ENCODE measurements at places on chromosomes 16 and 17.

DNA sequence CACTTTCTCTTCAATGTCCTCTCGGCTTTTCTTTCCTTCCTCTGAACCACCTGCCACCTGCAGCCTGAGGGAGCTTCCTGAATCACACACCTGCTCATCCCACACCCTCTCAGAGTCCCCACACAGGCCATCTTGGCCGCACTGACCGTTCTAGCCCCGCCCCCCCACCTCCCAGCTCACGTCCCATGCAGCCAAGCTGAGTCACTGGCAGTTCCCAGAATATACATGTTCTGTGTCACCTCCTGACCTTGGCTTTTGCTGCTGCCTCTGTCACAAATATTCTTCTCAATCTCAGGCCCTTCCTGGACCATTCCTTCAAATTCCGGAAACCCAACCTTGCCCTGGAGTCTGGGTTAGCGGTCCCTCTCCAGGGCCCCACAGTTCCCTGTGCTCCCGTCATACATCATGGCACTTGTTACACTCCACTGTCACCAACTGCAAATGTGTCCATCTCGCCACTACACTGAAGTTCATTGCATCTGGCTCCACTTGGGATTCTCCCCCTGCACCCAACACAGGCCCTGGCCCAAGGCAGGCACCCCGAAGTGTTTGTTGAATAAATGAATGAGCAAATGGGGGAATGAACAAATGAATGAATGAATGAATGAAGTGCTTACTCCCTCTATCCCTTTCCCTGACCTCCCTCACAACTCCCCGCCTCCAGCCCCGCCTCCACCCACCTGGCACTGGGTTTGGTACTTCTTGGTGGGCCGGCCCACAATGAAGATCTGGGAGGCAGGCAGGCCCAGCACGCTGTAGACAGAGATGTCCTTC is 12.8 kb downstream of the PIMREG start:
- DNase-seq = peak; percentile 78

DNA sequence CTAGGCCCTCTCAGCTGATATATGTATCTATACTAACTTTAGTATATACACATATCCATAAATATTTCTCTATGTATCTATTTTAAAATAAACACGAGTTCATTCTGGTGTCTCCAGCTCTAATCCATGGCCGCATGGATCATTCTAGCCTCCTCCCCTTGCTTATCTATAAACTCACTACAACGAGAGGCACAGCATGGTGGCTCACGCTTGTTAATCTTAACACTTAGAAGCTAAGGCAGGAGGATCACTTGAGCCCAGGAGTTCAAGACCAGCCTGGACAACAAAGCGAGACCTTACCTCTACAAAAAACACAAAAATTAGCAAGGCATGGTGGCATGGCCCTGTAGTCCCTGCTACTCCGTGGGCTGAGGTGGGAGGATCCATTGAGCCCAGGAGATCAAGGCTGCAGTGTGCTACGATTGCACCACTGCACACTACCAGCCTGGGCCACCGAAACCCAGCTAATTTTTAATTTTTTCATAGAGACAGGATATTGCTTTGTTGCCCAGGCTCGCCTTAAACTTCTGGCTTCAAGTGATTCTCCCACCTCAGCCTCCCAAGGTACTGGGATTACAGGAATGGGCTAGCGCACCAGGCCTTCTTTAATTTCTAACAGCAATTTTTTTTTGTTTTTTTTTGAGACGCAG is 3.9 kb upstream of the ZNF207 start:
- no peak for DNase-seq

DNA sequence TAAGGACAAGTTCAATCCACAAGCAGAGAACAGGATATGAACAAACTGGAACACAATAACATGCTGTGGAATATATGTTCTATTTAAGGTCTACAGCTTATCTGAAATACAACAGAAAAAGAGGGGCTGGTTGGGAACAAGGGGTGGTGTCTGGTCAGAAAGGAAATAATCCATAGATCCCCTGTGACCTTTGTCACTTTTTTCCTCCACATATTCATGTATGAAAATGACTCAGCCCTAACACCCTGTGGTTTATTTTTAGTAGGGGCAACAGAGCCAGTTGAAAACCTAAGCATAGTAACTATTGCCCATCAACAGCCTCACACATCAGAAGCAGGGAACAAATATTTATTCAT is 12.3 kb upstream of the SPAG9 start:
- DNase-seq = no peak

- DNase-seq = peak; percentile 84
Measured at GRCh38 chr17:72422505-72423285, 301.9 kb downstream of the SOX9 start.

DNA sequence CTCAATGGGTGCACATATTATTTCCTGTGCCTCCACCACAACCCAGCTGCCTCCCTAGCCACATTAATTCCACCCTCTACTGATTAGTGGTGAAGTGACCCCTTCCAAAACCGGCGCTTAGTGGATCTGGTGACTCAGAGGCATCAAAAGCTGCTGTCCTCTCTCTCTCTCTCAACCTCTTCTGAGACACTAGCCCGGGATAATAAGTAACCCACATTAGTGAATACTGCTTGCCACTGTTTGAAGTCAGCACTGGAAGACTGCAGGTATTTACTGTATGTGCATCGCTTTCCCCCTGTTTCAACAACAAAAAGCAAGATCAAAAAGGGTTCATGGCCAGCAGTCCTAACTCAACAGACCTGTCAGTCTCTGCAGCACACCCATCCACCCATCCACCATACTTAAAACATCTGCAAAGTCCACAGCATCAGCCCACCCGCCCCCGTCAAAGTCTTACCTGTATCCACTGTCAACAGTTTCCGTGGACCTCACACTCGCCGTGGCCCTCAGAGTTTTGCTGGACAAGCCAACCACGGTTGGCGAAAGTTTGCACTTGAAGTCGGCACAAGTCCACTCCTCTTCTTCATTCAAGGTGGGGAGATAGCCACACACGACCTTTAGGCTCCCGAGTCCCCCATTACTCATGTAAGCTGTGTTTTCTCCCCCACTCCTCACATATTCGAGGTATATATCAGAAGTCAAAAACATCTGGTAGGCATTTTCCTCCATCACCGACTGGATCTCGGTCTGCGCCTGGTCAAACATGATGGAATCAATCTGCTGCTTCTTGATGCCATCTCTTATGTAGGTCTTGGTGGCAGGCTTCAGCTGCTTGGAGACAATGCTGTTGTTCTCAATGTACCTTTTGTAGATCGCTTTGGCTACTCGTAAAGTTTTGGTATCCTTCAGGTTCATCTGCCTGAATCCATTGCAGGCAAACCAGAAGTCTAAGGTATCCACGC is 3.8 kb downstream of the AXIN2 start:
- DNase-seq = peak; percentile 69

DNA sequence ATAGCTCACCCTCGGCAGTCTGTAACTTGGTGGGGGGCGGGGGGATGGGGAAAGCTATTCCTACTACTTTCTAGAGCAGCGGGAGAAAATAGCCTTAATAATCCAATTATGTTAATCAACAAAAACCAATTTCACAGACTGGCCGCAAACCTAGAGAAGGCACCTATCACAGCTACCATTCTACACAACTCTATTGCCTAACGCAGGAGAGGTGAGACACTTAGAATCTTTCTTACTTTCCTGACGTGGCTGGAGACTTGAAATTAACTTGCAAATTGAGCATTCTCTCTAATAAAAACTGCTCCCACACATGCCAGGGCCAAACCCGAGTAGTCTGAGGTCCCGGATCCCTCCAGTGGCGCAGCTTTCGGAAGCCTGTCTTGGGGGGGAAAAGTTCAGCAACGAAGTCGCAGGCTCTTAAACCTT is 794 bp downstream of the SMG6 start:
- no peak for DNase-seq

All from fibroblast of mammary gland (primary cell).